Kasumi-1 (cell line): ENCODE measurements at places on chromosomes 5 and 9.

GRCh38 chr9:129778469-129778868 lies 24.5 kb upstream of the TOR1B start:
- DNase-seq: no peak

DNA sequence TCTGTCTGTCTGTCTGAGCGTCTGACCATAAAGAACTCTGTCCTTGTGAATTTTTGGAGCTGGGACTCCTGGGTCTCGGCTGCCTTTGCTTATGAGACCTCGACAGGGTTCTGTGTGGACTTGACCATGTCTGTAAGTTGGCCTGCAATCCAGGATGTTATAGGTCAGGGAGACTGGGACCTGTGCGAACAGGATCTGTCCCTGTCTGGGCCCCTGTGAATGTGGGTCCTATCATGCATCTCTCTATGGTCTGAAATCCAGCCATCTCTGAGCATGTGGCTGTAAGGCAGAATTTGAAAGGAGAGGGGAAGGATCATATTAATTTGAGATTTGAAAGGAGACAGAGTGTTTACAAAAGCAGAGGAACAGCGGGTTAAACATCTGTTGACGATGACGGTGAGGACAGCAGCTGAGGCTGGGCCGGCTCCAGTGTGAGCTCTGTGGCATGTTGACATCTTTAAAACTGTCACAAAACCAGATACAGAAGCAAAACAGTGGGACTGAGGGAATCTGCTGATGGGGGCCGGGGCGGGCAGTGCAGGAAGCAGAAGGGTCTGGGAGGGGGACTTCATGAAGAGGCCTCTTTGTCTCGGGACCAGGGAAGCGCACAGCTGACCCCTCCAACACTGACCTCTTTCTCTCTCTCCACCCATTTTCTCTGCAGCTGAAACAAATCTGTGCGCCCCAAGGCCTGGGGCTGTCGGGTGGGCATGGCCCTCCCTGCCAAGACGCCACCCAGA lies 19.1 kb upstream of the MVB12B start:
- DNase-seq: no peak

DNA sequence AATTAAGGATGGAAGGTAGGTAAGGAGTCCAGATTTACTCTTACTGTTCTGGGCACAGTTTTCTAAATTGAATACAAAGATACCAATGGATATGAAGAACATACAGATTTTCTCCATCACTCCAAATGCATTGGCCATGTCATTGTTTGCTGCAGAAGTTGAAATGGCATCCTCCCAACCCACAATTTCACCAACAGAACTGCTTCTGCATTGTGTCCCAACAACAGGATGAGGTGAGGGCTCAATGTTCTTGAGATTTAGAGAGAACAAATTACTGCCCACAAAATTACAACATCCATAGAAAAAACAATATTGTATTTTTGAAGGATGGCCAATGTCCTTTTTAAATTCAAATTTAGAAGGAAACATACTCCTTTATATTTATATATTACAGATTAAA lies 88.9 kb downstream of the NUDT12 start:
- DNase-seq: no peak

- DNase-seq: no peak
Measured at GRCh38 chr5:4614088-4614487, 526.0 kb upstream of the ADAMTS16 start.

DNA sequence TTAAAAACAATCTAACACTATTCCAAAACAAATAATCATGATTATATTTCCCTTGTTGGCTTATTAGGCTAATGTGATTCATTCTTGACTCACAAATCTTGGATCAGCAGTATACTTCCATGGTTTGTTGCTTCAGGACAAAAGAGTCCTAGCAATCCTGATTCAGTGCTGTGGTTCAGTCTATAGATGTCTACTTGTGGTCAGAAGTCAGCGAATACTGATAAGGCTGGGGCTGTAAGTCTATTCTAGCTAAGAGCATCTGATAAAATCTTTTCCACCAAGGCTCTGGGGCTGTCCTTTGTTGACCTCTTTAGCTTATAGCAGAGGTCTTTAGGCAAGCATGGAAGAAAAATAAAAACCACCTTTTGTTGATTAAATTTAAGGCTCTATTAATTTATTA lies 4.4 kb upstream of the SMIM3 start:
- peak; percentile 46 for DNase-seq

DNA sequence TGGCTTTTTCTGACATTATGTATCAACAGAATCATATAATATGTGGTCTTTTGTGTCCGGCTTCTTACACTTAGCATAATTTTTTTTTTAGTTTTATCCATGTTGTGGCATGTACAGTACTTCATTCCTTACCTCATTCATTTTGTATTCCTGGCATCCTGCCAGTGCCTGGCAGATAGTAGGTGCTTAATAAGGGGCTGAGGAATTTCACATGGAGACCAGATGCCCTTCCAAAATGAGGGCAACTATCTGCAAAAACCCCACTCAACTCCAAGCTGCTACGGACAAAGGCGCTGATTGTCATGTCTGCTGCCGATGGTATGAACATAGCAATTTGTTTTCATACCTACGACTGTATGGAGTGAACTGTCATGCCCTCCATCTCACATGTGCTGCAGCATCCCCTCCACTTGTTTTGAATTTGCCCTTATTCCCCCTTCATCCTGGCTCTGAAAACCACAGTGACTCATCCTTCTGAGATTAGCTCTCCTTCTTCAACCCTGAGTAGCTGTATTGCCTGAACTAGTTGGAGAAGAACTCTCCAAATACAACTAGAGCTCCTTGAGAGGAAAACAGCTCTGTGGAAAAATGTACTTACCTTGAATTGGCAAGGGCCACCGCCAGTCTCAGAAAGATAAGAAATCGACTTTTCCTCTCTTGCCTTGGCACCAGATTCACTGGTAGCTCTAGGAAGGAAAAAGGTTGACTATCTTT lies 41.3 kb upstream of the FOXE1 start:
- DNase-seq: peak; percentile 14

GRCh38 chr9:107875571-107875980 lies 386.0 kb upstream of the KLF4 start:
- DNase-seq: no peak

DNA sequence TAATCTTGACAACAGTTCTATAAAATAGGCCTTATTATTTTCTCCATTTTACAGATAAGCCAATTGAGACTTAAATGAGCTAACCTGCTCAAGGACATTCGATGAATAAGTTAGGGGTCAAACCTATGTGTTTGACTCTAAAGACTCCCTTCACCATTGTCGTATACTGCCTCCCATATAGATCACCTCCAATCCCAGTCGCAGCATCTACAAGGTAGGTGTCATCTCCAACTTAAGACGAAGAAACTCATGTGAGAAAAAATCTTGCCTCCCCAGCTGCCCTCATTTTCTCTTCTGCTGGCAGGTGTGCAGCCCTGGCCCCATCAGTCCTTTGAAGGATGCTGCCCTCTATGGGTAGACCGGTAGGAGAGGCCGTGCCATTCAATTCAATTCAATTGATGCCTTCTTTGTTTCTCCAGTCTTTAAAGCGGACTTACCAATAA lies 75.2 kb upstream of the SMARCA2 start:
- DNase-seq: peak; percentile 6

DNA sequence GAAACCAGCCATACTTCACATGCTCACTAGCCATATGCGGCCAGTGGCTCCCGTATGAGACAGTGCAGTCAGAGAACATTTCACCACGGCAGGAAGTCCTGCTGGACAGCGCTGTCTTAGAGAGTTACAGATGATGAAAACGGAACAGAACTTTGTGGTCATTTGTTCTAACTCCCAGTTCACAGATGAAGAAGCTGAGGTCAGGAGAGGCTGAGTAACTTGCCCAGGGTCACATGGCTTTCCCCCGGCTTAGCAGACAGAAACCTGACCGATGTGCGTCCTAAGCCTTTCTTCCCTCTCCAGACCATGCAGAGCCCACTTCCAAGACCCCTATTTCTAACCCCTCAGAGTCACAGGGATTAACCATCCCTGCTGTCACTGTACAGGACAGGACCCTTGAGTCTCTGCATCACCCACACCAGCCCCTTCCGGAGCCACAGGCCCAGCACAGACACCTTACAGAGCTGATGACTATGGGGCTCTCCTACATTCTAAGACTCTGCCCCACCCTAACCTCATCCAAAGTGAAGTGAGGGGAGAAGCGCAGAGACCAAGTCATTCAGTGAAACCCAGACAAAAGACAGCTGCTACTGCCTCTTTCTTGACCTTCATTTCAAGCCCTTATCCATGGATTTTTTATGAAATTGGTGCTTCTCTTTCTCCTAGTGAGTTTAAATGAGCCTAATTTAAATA lies 86.9 kb downstream of the PTPN3 start:
- peak; percentile 50 for DNase-seq

- DNase-seq: no peak
Measured at GRCh38 chr5:31119938-31120641, 73.4 kb upstream of the CDH6 start.

DNA sequence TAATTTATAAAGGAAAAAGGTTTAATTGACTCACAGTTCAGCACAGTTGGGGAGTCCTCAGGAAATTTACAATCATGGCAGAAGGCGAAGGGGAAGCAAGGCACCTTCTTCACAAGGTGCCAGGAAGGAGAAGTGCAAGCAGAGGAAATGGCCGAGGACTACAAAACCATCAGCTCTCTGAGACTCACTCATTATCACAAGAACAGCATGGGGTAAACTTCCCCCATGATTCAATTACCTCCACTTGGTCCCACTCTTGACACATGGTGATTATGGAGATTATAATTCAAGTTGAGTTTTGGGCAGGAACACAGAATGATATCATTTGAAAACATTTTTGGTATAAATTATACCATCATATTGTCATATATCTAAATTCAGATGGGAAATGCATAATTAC lies 934.7 kb downstream of the CDH12 start:
- DNase-seq: no peak

GRCh38 chr9:105098370-105098769 lies 146.1 kb upstream of the SLC44A1 start:
- no peak for DNase-seq

DNA sequence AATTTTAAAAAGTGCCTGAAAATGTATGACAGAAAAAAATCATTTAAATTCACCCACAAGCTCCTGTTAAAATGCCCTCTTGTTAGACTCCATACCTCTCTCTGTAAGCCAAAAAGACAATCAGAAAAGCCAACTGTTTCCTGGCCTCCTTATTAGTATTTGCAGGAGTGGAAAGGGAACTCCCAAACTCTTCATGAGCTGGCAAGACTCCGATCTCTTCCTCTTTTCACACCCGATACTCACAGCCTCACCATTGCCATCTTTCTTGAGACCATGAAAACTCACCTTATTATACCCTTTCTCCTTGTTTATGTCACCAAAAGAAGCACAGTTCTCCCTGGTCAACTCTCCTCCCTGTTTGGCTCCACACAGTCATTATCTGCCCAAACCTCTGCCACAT lies 197.8 kb downstream of the DMAC1 start:
- no peak for DNase-seq

DNA sequence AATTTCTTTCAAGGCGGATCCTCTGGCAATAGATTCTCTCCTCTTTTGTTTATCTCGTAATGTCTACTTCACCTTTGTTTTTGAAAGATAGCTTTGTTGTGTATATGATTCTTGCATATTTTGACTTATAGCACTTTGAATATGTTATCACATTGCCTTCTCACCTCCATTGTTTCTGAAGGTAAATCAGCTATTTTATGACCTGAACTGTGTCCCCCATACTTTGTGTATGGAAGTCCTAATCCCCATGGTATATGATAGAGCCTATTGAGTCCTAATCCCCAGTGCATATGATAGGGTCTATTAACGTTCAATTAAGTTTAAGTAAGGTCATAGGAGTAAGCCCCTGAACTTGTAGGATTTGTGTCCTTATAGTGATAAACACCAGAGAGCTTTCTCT lies 910.2 kb upstream of the NUDT12 start:
- DNase-seq: no peak

- peak; percentile 51 for DNase-seq
Measured at GRCh38 chr9:99150451-99151171, 45.7 kb downstream of the TGFBR1 start.

DNA sequence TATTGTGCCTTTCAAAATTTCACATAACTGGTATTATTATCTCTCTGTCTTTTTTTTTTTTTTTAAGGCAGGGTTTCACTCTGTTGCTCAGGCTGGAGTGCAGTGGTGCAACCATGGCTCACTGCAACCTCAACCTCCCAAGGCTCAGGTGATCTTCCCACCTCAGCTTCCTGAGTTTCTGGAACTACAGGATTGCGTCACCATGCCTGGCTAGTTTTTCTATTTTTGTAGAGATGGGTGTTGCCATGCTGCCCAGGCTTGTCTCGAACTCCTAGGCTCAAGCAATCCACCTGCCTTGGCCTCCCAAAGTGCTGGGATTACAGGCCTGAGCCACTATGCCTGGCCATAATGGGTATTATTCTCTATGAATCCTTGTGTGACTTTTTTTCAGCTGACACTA lies 402.3 kb upstream of the SMARCA2 start:
- DNase-seq: no peak

GRCh38 chr9:69276775-69277174 lies 48.2 kb upstream of the ENTREP1 start:
- DNase-seq: no peak

DNA sequence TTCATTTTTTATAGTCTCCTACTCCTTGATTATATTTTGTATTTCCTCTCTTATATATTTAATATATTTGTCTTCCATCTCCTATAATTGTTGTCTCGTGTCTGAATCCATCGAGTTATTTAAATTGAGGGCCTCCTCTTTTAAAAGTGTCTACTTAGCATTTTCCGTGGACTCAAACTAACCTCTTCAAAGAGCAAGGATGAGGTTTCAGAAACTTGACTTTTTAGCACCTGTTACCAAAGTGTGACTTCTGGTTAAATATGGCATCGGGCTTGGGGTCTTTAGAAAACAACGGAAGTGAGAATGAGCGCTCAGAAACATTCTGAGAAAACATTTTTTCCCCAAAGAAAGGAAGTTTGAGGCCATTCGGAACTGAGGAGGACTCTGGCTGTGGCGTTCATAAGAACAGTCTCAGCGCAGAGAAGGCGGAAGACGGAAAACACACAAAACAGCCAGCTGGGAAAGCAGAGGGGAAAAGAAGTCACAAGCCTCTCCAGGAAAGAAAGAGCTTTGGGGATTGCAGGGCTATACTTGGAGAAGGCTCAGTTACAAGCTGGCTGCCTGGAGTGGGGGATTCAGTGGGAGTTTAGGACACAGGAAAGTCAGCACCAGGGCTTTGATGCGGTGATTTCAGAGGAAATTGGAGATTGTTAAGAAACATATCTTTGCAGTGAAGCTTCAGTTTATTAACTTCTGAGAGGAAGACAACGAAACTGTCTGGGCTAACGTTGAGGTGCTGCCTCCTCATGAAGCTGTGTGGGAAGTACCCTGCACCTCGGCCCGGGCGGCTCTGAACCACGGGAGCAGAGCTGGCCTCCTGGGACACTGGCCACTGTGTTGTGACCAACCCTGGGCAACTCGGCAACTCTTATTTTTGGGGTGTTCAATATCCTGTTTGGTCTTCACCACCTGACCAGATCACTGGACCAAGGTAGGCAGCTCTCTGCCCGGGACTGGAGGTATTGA lies 25.1 kb upstream of the IRX2 start:
- DNase-seq: no peak

DNA sequence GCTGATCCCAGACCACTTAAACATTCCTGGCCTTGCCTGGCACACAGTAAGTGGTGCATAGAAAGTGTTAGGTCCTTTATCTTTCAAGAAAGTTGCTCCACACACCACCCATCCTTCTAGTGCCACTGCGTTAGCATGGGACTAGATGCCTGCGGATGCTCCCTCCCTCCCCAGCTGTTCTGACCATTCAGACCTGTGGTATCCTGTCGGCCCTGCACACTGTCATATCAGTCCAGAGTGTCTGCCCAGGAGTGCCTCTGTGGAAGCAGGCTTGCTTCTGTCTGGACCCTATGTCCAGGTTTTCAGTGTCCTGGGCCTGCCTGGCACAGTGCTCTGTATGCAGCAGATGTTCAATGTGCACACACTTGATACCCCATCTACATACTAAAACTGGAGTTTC lies 38.3 kb upstream of the SMU1 start:
- no peak for DNase-seq
